ENCODE measurements at places on chromosomes 4 and X. TPM values are rescaled to one million over a fixed set of nuclear protein-coding genes. Genes with fewer than 3 reads are reported as not detected.

Gene UGT8
- 0.93 TPM for total RNA-seq

Gene ARHGAP36
- not detected for total RNA-seq

Gene GPR50
- not detected for total RNA-seq

Gene USP51
- total RNA-seq, result 7.3 TPM

Gene PLS3
- not detected for total RNA-seq

Gene GPRASP1
- 74.0 TPM for total RNA-seq

Gene GLRA3
- total RNA-seq, result not detected

Gene CYSLTR1
- total RNA-seq, result 1.1 TPM

Gene SLC16A2
- total RNA-seq, result 0.65 TPM

Gene BEX1
- not detected for total RNA-seq

Gene PCYT1B
- not detected for total RNA-seq

Gene GATA1
- total RNA-seq, result not detected

Gene F8A3
- total RNA-seq, result 9.7 TPM

Gene MEPE
- not detected for total RNA-seq

Gene MSANTD1
- total RNA-seq, result 1.8 TPM

Gene SULT1B1
- total RNA-seq, result 20.9 TPM

Gene ATP2B3
- total RNA-seq, result not detected

Gene SYP
- total RNA-seq, result 0.34 TPM

Gene PI4K2B
- 13.2 TPM for total RNA-seq

Gene HPGDS
- total RNA-seq, result not detected

Gene PAGE4
- not detected for total RNA-seq

Gene KCNIP4
- not detected for total RNA-seq

Gene SUPT20HL2
- total RNA-seq, result not detected

Gene CTAG2
- 12.0 TPM for total RNA-seq

Gene USP26
- not detected for total RNA-seq

Gene TLR6
- total RNA-seq, result 4.0 TPM

Gene HTRA3
- not detected for total RNA-seq

Gene NEIL3
- not detected for total RNA-seq

Gene SNCA
- total RNA-seq, result not detected

Gene GRIPAP1
- total RNA-seq, result 91.1 TPM

Gene KLKB1
- total RNA-seq, result 2.9 TPM

Gene CCDC110
- total RNA-seq, result 1.4 TPM
